ENCODE measurements at places on chromosomes 6 and 20.

- no peak for DNase-seq
Measured at GRCh38 chr6:43883847-43884651, 114.0 kb downstream of the VEGFA start.

DNA sequence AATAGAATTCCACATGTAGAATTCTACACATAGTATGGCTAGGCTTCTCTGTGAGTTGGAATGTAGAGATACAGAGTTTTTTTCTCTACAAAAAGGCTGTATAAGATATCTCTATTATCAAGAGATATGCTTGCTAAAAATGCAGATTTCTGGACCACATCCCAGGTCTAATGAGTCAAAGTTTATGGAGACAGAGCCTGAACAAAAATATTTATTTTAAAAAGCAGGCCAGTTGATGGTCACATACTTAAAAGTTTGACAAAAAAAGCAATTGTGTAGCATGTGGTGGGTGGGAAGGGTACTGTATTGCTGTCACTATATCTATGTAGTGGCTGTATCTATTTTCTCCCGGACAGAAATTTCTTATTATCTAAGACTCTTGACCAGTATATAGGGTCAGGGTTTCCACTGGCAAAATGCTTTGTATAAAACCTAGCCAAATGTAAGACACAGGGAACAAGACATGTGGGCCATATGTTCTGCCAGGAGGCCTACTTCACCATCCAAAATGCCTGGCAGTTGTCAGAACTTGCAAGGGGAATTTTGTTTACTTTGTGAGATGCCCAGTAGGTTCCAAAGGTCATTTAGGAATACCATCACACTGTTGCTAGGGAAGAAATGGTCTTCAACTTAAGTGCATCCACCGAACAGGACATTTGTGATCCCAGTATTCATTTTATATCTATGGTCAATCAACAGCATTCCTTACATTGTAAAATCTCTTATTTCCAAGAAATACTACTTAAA is 60.6 kb downstream of the SHPRH start:
- DNase-seq = no peak

DNA sequence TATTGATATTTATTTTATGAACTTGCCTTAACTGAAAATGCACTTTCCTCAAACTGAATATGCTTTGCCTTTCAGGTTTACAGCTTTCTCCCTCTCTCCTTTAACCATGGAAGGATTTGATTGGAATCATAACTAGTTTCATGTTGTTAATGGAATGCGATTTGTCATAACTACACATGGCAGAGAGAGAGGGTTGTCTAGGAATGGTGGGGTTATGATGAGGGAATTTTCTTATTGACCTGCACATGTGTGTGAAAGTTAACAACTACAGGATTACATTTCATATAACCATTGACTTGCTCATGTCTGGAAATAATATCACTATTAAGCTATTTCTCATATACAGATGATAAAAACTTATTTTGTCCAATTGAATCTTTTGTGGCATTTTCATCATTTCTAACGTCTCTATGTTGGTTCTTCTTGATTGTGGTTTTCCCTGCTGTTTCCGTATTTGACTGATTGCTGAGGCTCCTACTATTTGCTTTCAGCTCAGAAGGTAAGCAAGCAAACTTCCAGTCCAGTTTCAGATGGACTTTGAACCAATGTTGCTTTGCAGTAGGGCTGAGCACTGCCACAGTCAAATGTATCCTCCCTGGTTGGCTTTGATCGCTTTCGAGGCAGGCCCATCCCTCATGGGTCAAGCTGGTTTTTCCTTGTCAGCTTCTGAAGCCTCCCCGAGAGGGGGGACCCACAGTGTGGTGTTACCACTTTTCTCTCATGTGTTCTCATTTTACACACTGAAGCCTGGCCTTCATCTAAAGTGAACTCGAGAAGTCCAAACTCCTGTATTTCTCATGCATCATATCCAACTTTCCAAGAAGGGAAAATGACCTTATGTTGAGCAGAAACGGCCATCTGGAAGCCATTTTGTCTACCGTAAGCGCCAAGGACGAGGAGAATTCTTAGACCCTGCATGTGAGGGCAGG is 7.6 kb upstream of the CCN2 start:
- DNase-seq = no peak

- no peak for DNase-seq
Measured at GRCh38 chr6:36546308-36546919, 865 bp downstream of the STK38 start.

DNA sequence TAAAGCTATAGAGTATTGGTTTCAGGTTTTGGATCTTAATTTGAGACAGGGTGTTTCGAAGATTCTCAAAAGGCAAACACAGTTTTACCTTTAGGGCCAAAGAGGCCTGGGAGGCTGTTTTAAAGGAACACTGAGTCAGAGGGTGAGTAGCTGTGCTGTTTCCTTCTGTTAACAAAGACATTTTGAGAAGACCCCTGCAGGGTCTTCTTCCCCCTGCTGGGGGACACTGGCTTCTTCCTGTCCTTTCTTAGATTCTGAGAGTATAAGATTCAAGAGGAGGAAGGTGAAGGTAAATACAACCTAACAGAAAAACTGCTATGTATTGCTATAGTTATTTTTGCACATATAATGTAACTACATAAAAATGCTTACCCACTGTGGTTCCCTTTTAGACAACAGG is 19.0 kb downstream of the HS3ST5 start:
- DNase-seq = no peak

DNA sequence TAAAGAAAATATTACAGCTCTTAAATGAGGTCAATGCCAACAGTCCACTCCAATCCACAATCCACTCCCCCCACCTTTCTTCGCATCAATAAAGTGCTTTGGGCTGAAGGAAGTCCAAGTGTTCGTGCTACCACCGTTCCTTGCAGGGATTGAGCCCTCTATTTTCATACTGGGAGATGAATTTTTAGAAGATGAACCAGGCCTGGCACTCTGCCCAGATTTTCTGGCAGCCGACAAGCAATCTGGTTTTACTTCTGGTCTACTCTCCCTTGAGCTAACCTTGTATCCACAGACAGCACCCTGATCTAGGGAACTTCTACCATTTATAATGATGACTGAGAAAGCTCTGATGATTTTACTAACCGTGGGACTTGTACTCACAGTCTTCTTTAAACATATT is 72.3 kb downstream of the BTBD9 start:
- DNase-seq = no peak

- no peak for DNase-seq
Measured at GRCh38 chr6:139932671-139933070, 558.2 kb upstream of the CITED2 start.

- no peak for DNase-seq
Measured at GRCh38 chr20:24273251-24273650, 196.2 kb upstream of the SYNDIG1 start.

GRCh38 chr20:45290677-45291355 is 15.8 kb upstream of the RBPJL start:
- DNase-seq = no peak

DNA sequence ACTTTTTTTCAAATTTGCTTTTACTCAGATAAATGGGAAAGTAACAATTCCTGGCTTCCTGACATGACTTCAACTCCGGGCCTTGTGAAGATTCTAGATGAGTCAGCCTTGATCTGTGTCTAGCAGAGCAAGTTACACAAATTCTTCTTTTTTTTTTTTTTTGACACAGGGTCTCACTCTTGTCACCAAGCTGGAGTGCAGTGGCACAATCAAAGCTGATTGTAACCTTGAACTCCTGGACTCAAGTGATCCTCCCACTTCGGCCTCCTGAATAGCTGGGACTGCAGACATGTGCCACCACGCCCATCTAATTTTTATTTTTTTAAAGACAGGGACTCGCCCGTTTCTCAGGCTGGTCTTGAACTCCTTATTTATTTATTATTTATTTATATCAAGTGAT is 7.3 kb upstream of the ARHGAP18 start:
- no peak for DNase-seq

GRCh38 chr6:160137989-160138835 is 16.6 kb downstream of the SLC22A1 start:
- no peak for DNase-seq

DNA sequence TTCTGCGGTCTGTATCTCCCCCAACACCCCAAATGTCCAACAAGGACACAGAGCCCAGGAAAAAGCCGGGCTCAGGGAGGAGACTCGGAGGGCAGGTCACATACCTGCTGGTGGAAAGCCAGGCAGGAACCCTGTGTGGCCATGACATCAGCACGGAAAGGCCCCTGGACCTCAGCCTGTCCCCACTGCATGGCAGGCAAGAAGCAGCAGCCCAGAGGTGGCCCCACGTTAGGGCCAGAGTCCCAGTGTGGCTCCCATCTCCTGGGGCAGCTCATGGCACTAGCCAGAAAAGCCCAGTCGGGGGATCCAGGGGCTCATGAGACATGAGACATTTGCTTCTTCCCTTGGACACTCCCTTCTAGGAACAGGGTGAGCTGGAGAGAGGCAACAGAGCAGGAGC is 258.7 kb downstream of the DLL1 start:
- DNase-seq = no peak

DNA sequence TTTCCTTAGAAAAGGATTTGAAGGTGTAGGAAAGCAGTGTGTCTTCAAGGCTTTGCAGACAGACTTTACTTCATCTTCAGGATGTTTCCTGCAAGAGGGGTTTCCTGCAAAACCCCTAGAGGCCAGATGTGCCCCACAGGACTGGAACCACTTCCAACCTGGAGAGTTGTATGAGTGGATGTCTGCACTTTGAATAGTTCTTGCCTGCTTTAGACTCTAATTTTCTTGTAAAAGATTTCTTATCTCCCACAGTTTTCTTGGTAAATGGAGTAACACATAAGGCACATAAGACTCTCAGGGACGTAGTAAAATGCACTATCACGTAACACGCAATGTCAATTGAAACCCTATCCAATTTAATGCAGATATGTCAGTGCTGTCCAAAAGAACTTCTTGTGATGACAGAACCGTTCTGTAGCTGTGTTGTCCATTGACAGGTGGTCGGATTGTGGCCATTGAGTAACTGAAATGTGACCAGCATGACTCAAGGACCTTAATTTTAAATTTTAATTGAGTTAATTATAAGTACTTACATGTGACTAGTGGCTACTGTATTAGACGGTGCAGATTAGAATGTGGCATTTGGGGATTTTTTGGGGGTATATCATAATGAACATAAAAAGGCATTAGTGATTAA is 118.7 kb downstream of the JARID2 start:
- no peak for DNase-seq

GRCh38 chr6:13733178-13733887 is 21.7 kb upstream of the RANBP9 start:
- no peak for DNase-seq

GRCh38 chr6:25499615-25500235 is 152.3 kb upstream of the SCGN start:
- no peak for DNase-seq

GRCh38 chr20:49885558-49886332 is 29.6 kb downstream of the SPATA2 start:
- DNase-seq = no peak

GRCh38 chr6:43921548-43922425 is 151.8 kb downstream of the VEGFA start:
- no peak for DNase-seq

DNA sequence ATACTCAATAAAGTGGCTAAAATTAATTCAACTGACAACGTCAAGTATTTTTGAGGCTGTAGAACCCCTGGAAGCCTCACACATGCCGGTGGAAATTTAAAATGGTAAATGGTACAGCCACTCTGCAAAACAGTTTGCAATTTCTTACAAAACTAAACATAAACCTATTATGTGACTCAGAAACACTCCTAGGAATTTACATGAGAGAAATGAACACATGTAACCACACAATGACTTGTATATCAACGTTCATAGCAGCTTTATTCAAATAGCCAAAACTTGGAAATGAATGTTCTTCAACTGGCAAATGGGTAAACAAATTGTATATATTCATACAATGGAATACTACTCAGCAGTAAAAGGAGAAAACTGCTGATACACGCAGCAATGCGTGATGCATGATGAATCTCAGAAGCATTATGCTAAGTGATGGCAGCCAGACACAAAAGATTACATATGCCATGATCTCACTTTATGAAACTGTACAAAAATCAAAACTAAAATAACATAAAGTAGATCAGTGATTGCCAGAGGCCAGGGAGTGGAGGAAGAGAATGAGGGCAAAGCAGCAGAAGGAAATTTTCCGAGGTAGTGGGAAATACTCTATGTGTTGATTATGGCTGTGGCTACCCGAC is 112.5 kb downstream of the FAM50B start:
- DNase-seq = no peak

DNA sequence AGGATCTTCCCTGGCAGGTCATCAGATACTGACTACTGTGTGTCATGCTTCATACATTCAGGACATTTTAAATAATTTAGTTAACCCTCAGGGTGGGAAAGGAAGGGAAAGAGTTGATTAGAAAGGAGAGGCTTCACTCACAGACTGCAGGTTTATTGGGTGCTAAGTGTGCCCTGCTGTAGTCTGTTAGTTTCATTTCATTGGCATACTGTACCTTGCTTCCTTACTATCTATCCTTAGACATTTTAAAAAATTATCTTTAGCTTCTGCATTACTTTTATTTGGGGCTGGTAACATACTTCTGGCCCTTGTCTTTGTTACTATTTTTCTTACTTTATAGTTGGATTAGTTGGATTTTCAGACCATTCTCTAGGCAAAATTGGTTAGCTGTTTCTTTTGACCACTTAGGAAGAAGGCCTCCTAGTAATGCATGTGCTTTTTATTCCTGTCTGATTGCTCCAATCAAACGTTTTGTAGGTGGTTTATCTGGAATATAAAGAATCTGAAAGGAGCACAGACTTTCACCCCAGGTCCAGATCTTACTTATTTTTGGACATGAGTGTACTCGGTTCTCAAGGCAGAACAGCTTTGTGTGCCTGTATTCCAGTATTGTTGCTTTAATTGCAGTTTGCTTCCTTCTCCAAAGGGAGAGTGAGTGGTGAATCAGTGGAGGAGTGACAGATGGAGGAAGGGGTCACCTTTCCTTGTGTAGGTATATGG is 82.7 kb upstream of the PRDM1 start:
- no peak for DNase-seq

- no peak for DNase-seq
Measured at GRCh38 chr6:101296169-101296960, 97.1 kb upstream of the GRIK2 start.

GRCh38 chr6:119669221-119669620 is 319.7 kb upstream of the MAN1A1 start:
- no peak for DNase-seq

DNA sequence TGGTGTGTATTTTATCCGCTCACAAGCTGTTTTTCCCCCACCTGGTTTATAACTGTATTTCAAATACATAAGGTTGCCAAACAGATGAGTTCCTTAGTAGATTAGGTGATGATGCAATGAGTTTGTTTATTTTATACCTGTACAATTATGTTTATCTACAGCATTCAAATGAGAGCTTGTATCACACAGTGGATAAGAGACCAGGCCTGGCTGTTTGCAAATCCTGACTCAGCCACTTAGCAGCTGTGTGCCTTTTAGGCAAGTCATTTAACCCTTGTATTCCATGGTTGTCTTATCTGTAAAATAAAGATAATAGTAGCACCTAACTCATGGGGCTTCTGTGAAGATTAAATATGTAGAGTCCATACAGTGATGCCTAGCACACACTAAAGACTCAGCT is 143.7 kb downstream of the MOXD1 start:
- no peak for DNase-seq

GRCh38 chr6:47168180-47168579 is 126.0 kb upstream of the ADGRF1 start:
- DNase-seq = no peak

- no peak for DNase-seq
Measured at GRCh38 chr6:141728330-141728729, 404.4 kb upstream of the GJE1 start.

Data from cortex of kidney (tissue), 1 donor.